Right cardiac atrium (tissue), 5 donors: ENCODE measurements at places on chromosomes 16 and 17. TPM values are rescaled to one million over a fixed set of nuclear protein-coding genes. Genes with fewer than 3 reads are reported as not detected.

DNA sequence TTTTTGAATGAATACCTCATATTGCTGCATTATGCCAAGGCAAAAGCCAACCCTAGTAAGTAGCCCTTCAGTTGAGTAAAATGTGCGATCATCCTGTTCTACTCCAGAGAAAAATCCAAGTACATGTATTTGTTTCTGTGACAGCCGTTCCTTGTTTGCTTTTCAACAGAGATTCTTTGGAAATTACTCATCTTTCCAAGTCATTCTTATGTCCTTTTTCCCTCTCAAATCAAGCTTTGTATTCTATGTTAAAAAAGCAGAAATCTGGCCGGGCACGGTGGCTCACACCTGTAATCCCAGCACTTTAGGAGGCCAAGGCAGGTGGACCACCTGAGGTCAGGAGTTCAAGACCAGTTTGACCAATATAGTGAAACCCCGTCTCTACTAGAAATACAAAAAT lies 112.9 kb upstream of the HAS3 start:
- DNase-seq = no peak

DNA sequence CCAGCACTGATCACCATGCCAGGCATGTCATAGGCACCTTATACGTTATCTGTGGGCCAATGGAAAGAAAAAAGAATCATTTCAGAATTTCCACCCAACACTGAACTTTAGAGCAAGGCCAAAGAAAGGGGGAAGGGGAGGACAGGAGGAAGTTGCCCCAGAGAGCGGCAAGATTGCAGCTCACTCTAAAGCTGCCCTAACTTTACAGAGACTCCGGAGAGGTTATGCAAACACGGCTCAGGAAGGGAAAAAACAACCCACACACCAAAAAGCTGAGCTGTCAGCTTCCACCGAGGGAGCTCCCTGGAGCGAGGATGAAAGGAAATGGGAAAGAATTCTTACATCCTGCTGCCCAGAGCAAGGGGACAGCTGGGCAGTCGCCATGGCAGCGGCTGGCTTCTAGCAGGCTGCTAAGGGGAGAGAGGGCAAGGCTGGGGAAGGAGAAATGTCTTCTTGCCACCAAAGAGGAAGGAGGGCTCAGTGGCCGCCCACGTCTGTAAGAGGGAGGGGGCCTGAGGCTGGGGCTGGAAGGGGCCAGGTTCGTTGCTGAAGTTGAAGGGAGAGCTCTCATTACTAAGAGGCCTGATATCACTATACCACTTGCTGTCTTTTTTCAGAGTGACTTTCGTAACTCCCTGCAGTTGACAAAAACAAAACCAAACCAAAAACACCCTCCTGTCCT lies 18.2 kb downstream of the COTL1 start:
- DNase-seq = peak; percentile 88

- DNase-seq = no peak
Measured at GRCh38 chr17:68297195-68297594, 5.9 kb downstream of the ARSG start.

GRCh38 chr16:34801875-34802274 lies 1342.5 kb downstream of the TP53TG3F start:
- DNase-seq = peak; percentile 50

The VAC14 gene
- polyA plus RNA-seq = 27.4 TPM

- DNase-seq = no peak
Measured at GRCh38 chr17:5986644-5987043, 83.5 kb upstream of the WSCD1 start.

The CDH11 gene
- 2.2 TPM for polyA plus RNA-seq

The OR3A1 gene
- not detected for polyA plus RNA-seq

GRCh38 chr17:65278050-65278819 lies 141.1 kb downstream of the RGS9 start:
- peak; percentile 59 for DNase-seq

The CLEC18B gene
- polyA plus RNA-seq = 0.11 TPM

DNA sequence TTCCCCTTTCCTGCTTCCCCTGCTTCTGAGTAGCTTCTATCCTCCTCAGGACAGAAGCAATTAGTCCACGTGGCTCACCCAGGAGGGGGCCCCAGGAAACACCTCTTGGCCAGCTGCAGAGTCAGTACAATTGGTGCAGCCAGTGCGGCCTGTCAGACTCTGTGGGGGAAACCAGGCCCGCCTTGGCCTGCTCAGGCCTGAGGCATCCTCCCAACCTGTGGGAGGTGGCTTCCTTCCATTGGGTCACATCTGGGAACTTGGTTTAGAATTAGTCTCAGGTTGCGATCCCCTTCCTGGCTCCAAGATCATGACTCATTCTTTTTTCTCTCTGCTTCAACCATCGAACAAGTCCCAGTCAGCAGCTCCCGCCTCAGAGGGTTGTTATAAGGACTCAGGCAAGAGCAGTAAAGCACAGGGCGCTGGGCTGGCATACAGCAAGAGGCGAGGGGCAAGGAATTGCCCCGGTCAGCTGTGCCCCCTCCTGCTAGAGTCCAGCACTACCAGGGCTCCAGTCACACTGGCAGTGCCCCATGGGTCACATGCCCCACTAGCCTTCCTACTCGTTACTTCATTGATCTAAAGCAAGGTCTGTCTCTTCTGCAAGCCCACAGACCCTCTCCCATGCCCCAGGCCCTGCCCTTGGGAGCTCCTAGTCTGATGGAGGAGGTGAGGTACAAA lies 8.1 kb upstream of the EPX start:
- no peak for DNase-seq

The TRPV3 gene
- polyA plus RNA-seq = 1.6 TPM

GRCh38 chr17:61470530-61471136 lies 18.4 kb downstream of the TBX4 start:
- DNase-seq = no peak

GRCh38 chr17:81859906-81860755 lies at the start of gene P4HB:
TSS of gene P4HB (minus strand) at chr17:81860535. CDS start at chr17:81860471, 64 bp downstream.
- DNase-seq = peak; percentile 35

The ARL4D gene
- 13.0 TPM for polyA plus RNA-seq

GRCh38 chr17:10733666-10734065 lies 3.8 kb upstream of the TMEM220 start:
- DNase-seq = no peak

DNA sequence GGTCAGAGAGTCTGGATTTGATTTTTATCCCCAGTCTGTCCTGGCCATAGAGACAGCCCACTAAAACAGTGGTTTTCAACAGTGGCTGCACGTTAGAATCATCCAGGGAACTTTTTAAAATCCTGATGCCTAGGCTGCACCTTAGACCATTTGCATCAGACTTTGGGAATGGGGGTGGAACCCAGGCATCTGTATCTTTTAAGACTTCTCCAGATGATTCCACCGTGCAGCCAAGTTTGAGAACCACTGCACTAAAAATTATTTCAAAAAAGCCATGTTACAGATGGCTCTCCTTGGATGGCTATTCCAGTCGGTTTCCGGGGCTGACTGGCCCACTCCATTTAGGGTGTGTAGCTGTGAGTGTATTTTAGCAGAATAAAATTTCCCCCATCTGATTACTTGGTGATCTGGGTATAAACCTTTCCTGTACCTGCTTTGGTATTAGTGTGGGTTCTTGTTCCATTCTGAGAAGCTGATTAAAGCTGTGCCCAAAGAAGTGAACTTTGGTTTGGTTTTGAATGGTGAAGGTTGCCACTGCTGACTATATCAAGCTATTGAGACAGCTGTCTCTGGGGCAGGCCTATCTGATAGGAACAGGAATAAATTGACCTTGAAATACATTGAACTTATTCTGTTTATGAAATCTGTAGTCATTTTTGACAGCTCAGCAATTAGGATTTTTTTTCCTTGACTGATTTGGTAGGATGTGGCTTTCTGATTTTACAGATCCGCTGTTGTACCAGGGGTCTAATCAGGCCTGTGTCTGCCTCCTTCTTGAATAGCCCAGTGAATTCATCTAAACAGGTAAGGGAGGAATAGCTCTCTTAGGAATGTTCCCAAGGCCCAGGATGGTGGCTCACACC lies 1.3 kb downstream of the ATP5MC1 start:
- no peak for DNase-seq

The XYLT1 gene
- 2.5 TPM for polyA plus RNA-seq
